Osteocyte (in vitro differentiated cells): ENCODE measurements at places on chromosomes 2 and 18. TPM values are rescaled to one million over a fixed set of nuclear protein-coding genes. Genes with fewer than 3 reads are reported as not detected.

Gene TCF4
- 73.5 and 77.3 TPM in 2 replicates for total RNA-seq

GRCh38 chr18:35936951-35937350 lies 35.5 kb upstream of the RMP24 start:
- H3K4me1 ChIP-seq, result no peaks in the 10 kb centered on the region
- peak; percentile 60 for DNase-seq
- no peaks in the 10 kb centered on the region for H3K36me3 ChIP-seq
- H3K27me3 ChIP-seq, result peaks cover 48% of the 10 kb centered on the region

Gene STARD6
- not detected in 2 replicates for total RNA-seq

- peaks cover 18% of the 10 kb centered on the region for H3K36me3 ChIP-seq
- H3K27ac ChIP-seq, result no peak overlapping the region
- no peaks in the 10 kb centered on the region for H3K27me3 ChIP-seq
- no peak for DNase-seq
- H3K4me3 ChIP-seq, result no peak overlapping the region
Observed at GRCh38 chr2:164515734-164516133, 105.5 kb downstream of the GRB14 start.

DNA sequence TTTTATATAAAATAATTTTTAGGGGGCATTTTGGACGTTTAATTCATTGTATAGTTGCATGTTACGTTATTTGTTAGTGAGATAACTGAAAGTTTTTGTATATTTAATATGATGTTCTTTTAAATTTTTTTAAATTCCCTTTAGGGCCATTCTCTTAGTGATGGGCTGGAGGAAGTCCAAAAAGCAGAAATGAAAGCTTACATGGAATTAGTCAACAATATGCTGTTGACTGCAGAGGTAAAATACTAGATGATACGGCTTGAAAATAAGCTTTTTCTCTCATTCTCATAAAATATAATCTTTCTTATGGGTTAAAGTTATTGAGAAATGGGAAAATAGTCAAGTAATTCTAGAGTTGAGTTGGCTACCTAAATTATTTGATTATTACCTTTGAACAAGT lies 58.9 kb downstream of the MTX2 start:
- no peaks in the 10 kb centered on the region for H3K27me3 ChIP-seq
- no peak overlapping the region for H3K4me3 ChIP-seq
- peaks cover 19% of the 10 kb centered on the region for H3K36me3 ChIP-seq
- DNase-seq, result no peak
- H3K4me1 ChIP-seq, result peaks cover 20% of the 10 kb centered on the region
- no peak overlapping the region for H3K27ac ChIP-seq

DNA sequence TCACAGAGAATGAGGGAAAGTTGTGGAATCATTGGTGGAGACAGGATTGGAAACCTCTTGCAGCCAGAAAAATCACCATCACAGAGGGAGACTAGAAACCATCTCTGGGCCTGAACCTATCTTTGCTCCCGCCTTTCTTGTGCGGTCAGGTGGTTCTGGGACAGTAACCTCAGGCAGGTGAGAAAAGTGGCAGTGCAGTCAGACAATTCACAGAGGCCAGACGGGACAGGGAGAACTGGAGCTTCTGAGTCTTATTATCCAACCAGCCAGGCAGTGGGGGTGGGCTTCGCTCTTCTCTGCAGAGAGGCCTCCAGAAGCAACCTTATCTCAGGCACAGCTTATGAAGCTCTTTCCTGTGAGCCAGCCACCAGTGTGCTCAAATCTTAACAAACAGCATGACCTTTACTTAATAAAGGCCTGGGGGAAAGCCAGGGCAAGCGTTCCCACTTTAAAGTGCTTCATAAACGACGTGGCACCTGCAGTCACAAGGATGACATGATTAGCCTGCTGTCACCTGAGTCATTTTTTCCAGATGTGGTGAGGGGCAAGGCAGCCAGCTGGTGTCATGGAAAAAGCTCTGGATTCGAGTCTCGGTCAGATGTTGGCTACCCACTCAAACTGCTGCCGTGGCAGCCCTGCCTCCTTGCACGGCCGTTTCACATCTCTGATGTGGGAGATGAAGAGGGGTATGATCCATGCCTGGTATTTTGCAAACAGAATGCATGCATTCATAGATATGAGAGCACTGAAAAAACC lies 109.7 kb downstream of the B3GNT2 start:
- peaks cover 10% of the 10 kb centered on the region for H3K27me3 ChIP-seq
- no peak for DNase-seq
- no peak overlapping the region for H3K4me3 ChIP-seq
- peaks cover 17% of the 10 kb centered on the region for H3K4me1 ChIP-seq
- H3K36me3 ChIP-seq, result no peaks in the 10 kb centered on the region

GRCh38 chr2:37600735-37601134 lies 70.7 kb downstream of the CDC42EP3 start:
- H3K27me3 ChIP-seq, result no peaks in the 10 kb centered on the region
- no peak overlapping the region for H3K27ac ChIP-seq
- peaks cover 14% of the 10 kb centered on the region for H3K4me1 ChIP-seq
- peaks cover 3% of the 10 kb centered on the region for H3K36me3 ChIP-seq
- no peak overlapping the region for H3K4me3 ChIP-seq
- DNase-seq, result no peak

GRCh38 chr2:68295516-68295915 lies 24.2 kb downstream of the CNRIP1 start:
- no peak for DNase-seq
- no peak overlapping the region for H3K27ac ChIP-seq
- H3K27me3 ChIP-seq, result no peaks in the 10 kb centered on the region
- H3K36me3 ChIP-seq, result peaks cover 4% of the 10 kb centered on the region
- H3K4me1 ChIP-seq, result no peaks in the 10 kb centered on the region

Gene SATB2
- 11.6 and 12.8 TPM in 2 replicates for total RNA-seq

Gene RNU2-63P
- total RNA-seq, result 4.7 TPM in 1 of 2 replicates, not detected in the other

- no peak overlapping the region for H3K27ac ChIP-seq
- no peak overlapping the region for H3K4me3 ChIP-seq
- H3K27me3 ChIP-seq, result peaks cover 2% of the 10 kb centered on the region
Observed at GRCh38 chr2:222033541-222033940, 265.3 kb downstream of the PAX3 start.

- H3K27ac ChIP-seq, result no peak overlapping the region
- no peak for DNase-seq
- H3K36me3 ChIP-seq, result peaks cover 33% of the 10 kb centered on the region
- H3K4me3 ChIP-seq, result no peak overlapping the region
Observed at GRCh38 chr2:39264733-39265132, 21.0 kb upstream of the CDKL4 start.

DNA sequence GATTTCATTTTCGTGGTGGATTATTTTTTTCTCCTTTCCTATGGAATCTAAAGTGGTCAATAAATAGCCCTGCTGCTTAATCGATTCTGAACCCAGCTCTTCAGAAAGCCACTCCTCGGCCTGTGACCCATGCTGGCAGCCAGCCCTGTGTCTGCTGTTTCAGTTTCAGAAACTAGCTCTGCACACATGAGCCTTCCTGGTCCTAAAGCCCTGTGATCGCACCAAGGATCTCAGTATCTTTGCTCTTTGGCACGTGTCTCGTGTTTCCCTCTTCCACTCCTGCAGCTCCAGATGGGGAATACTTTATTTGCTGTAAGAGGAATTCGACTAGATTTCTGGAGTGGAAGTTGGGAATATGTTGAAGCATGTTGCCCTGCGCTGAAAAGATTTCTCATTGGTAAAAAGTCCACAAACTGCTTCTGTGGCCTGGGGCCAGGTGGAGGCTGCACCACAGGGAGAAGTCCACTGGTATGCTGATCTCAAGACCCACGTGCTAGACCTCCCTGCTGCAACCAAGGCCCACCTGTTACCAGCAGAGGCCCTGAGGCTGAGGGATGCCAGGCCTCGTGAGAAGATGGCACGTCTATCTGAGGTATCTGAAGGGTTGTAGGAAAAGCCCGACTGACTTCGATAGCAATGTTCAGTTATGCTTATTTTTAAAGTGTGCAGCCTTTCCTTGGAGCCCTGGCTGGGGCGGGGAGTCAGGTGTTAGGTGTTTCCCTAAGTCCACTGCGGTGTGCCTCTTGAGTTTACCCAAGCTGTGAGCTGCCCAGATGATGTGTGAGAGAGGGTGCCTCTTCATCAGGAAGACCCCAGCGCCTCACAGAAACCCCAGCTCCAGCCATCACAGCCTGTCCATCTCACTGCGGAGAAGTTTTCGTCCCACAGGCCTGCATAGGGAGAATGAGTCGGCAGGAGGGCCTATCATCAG lies 33.6 kb upstream of the CELF4 start:
- no peaks in the 10 kb centered on the region for H3K27me3 ChIP-seq
- H3K4me3 ChIP-seq, result no peak overlapping the region
- H3K27ac ChIP-seq, result no peak overlapping the region
- DNase-seq, result no peak
- H3K36me3 ChIP-seq, result no peaks in the 10 kb centered on the region
